Stimulated activated CD8-positive, alpha-beta memory T cell treated with anti-CD3 and anti-CD28 coated beads, Interleukin-2, amount 100 ng/mL, for 1 hour (primary cell): ENCODE measurements at places on chromosomes 1 and 21.

- no peak for DNase-seq
Observed at GRCh38 chr1:114062477-114063099, 83.3 kb downstream of the OLFML3 start.

- no peak for DNase-seq
Observed at GRCh38 chr21:19523746-19524145, 1120.2 kb upstream of the TMPRSS15 start.

DNA sequence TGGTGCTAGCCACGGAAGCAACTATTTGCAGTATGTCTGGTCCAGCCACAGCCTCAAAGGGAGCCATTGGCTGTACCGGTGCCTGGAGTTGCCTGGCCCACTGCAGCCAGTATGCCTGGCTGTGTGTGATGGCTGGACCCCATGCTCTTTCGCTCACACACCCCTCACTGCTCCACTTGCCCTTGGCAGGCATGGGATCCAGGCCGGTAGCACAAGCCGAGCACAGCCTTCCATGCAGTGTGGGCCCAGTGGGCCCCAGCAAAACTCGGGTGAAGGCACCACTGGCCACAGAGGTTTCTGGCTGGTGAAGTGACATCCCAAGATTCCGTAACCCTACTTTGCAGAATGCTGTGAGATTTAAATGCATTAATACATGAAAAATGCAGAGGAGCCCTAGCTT is 665.8 kb downstream of the PLPP3 start:
- DNase-seq, result no peak

DNA sequence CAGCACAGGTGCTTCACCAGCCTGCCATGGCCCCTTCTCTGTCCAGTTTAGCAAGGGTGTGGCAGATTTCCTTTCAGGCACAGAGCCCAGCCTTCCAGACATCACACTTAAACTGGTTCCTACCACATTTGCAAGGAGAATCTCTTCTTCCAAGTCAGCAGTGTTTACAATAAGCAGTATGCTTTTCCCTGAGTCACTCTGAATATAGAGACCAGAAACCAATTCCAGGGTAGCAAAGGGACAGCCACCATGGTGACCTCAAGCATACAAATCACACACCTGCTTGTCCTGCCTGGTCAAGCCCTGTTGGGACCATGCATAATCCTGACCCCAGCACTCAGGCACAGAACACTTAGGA is 8.7 kb upstream of the CBR3 start:
- no peak for DNase-seq

DNA sequence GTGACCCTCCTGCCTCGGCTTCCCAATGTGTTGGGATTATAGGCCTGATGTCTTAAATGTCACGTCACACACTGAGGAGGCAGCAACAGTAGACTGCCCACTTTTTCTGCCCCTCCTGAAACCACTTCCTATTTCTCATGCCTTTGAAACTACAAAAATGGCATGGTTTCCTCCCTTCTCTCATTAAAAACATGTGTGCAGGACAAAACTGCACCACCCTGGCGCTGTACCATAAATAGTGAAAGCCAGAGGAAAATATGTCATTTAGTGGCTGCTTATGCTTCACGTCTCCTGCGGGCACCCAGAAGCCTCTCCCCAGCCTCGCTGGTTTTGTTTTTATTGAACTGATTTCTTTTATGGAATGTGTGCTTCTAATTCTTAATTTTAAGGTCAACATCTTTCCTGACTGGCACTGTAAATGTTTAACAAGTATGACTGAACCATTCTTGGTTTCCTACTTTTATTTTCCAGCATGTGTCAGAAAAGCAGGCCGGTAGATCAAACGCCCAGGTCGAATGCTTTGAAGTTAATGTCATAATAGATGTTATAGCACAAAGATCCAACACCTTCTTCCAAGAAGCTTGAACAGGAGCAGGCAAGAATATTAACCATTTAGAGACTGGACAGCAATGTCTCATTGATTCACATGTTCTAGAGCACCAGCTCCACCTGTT is 59.6 kb upstream of the C1orf87 start:
- DNase-seq, result no peak

DNA sequence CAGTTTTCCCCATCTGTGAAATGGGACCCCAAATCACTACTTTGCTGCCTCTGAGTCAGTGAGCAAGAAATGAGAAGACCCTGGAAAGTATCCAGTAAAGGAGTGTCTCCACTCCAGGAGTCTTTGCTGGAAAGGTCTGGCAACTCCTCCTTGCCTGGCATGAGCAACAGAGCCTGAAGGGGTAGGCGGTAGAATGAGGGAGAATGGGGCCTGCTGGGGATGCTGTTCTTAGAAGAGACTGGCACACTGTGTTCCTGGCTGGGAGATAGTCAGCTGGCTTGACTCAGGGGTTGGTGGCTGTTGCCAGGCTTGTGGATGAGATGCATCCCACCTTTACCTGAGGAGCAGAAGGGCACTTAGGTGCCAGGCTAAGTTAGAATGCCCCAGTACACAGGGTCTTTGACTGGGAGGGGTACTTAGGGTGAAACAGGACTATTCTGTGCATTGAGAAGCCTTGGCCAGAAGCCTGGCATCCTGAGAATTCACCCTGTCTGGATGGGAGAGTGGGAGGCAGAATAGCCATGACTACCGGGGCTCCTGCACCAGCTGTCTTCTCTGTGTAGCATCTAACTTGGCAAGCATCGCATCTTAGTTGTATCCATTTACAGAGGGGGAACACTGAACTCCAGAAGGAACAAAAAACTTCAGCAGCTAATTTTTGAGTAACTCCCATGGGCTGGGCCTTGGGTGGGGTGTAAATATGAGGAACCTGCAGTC is 2.5 kb downstream of the MFSD2A start:
- DNase-seq, result no peak

GRCh38 chr21:24205319-24205718 is 1402.0 kb downstream of the MRPL39 start:
- no peak for DNase-seq

GRCh38 chr1:13737398-13737797 is 37.4 kb downstream of the PRDM2 start:
- no peak for DNase-seq

DNA sequence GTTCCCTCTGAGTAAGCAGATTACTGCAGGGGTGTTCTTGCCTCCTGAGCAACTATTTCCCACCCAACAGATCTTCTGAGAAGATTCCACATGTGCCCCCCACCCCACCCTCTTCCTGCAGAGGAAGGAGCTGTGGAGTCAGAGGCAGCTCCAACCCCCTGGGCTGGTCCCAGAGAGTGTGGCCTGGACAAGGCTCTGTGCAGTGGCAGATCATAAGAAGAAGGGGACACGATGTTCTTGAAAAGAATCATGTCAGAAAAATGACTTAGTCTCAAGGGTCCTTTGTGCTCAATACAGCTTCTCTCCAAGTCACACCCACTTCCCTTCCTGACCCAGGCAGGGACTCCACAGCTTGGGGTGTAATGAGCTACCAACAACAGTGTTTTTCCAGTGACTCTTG is 95.2 kb downstream of the SYF2 start:
- DNase-seq, result no peak

DNA sequence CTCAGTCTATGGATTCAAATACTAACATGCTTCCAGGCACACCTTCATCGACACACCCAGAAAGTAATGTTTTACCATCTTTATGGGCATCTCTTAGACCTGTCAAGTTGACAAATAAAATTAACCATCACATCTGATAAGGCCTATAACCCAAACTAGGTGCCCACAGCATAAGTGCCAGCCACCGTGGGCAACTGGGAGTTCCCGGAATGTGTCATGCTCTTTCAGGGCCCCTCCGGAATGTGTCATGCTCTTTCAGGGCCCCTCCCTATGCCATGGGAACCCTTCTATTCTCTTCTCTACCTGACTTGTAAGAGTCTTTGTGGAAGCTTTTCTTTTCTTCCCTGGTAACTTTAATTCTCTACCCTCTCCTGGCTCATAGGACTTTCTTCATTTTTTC is 26.6 kb downstream of the KRTAP24-1 start:
- no peak for DNase-seq

- DNase-seq, result no peak
Observed at GRCh38 chr1:59232216-59232615, 64.7 kb upstream of the FGGY start.

- no peak for DNase-seq
Observed at GRCh38 chr1:226875641-226876295, 5.4 kb downstream of the PSEN2 start.

- no peak for DNase-seq
Observed at GRCh38 chr1:158485455-158485854, 13.4 kb downstream of the OR10R2 start.

DNA sequence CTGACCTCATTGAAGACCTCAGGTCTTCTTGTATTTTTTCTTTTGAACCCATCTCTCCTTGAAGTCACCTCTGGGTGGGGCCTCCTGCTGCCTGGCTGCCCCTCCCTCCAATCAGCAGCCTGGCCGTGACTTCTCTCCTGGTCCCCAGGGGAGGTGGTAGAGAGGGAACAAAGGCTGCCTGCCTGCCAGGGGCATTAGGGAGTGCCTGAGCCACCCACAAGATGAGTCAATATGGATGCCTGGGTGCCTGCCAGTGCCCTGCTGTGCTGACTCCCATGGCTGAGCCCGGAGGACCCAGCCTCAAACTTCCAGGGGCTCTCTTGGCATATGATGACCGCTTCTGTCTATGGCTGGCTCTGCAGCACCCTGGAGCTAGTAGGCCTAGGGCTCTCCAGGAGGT is 5.3 kb upstream of the CDCP2 start:
- no peak for DNase-seq

GRCh38 chr1:184020328-184020727 is 17.2 kb downstream of the COLGALT2 start:
- no peak for DNase-seq

DNA sequence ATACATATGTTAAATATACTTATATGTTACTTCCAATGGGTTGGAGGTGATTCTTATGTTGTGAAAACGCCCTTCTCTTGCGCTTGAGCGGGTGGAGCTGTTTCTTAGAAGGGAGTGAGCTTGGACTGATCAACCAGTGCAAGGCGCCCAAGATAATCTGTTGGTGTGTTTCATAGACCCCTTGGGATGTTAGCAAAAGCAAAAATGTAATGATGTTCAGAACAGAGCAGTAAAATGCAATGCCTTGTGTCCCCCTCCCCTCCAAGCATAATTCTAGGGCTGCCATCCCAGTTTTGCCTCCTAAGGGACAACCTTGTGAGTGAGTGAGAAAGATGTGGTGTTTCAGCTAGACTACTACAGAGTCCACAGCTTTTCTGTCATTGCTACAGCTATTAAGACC is 6.2 kb upstream of the CD34 start:
- DNase-seq, result no peak

- no peak for DNase-seq
Observed at GRCh38 chr1:75795703-75796193, 934 bp upstream of the MSH4 start.

DNA sequence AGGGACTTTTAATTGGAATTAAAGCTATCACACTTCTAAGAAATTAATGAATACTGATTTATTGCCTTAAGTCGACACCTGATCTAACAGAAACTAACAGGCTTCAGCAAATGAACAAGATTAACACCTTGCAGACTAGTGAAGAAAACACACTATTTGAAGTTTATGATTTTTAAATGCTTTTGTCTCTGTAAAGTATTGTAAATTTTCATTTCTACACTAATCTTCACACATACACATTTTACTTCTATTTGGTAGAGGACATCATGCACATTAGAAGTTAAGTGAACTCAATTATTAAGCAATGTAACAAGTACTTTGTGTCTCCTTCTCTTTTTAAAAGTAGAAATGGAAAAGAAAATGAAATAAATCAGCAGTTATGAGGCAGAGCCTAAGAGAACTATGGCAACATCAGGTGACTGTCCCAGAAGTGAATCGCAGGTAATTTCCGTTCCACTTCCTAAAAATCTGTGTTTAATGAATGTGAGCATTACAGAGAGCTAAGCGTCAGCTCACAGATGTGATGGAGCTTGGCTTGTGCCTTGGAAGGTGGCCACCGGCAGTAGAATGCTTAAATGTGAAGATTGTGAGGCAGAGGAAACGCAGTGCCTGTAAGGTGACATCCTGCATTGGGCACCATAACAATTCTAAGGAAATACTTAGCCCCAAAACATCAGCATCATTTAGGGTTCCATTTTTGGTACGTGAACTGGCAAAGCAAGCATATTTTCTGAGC is 1.2 kb downstream of the PRMT2 start:
- DNase-seq, result no peak

- DNase-seq, result no peak
Observed at GRCh38 chr1:92705446-92705845, 79.5 kb downstream of the EVI5 start.

GRCh38 chr1:227190321-227190720 is 128.0 kb downstream of the CDC42BPA start:
- DNase-seq, result no peak

DNA sequence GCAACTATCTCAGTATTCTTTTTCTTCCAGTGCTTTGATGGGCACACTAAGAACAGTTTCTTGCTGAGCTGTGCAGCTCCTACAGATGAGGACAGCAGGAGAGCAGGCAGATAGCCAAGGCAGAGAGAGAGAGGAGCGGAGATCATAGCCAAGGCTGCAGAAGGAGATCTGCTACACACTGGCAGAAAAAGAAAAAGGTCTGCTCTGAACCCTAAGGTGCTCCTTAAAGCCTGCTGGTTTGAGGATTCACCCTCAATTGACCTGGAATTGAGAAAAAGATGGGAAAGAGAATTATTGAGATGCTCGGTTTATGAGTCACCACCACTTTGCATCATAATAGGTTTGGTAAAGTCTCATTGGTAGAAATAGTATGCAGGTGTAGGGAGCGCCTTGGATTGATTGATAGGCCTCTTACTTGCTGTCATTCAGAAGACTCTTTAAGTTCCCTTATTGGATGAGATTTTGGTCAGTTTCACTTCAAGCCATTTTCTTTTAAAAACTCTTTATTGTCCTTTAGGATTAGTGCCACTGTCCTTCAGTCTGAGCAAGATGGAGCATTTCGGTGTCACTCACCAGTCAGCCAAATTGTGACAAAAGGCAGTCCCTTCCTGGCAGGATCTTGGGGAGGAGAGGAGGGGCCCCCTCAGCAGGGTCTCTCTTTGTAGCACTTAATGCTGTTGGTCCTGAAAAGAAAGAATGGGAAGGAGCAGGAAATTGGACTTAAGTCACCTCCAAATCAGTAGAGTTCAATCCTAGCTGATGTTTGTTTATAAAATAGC is 685.0 kb downstream of the ADGRL2 start:
- DNase-seq, result no peak

GRCh38 chr1:29233693-29234092 is 2.6 kb upstream of the PTPRU start:
- no peak for DNase-seq

GRCh38 chr21:16363100-16363499 is 633.3 kb downstream of the USP25 start:
- no peak for DNase-seq

- no peak for DNase-seq
Observed at GRCh38 chr1:11898086-11898785, 28.0 kb downstream of the KIAA2013 start.

- no peak for DNase-seq
Observed at GRCh38 chr21:20944139-20944538, 54.1 kb upstream of the NCAM2 start.
